ENCODE measurements at places on chromosomes 5 and 9.

DNA sequence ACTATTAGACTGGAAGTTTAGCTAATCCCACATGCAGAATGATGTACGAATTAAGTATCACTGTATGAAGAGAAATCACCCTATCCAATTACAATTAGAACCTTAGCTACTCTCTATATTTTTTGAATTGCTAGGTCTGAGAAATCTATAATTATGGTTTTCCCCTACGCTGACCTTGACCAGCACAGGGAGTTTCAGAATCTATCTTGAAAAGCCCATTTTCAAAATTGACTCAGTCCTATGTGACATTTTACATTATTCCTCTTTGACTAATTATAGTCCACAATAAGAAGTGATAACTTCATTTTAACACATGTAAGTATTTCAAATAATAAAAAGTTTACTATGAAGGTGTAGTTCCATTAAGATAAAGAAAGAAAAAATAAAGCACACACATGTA lies 21.5 kb downstream of the NUDT12 start:
- DNase-seq = no peak

DNA sequence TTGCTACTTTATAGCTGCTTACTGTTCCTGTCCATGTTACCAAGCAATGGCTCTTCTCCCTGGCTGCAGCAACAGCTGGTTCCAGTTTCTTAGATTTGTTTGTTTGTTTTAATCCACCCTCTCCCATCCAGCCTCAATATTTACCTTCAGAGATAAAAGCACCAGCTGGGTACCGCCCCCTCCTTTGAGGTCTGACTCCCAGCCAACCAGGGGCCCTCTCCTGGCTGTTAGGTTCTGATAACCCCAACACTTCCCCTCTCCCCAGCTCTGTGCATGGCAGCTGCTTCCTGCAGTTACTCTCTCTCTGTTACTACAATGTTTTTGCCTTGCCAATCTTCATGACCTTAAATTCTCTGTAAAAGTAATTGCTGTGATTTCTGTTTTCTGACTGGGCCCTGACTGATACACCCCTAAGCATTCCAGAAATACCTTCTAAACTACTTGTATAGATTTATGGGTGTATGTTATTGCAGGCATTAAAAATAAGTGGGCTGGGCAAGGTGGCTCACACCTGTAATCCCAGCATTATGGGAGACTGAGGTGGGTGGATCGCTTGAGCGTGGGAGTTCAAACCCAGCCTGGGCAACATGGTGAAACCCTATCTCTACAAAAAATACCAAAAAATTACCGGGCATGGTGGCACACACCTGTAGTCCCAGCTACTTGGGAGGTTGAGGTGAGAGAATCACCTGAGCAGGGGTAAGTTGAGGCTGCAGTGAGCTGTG lies 2.6 kb upstream of the GCNT1 start:
- peak; percentile 99 for DNase-seq

GRCh38 chr5:109313127-109313526 lies 96.6 kb downstream of the PJA2 start:
- no peak for DNase-seq

DNA sequence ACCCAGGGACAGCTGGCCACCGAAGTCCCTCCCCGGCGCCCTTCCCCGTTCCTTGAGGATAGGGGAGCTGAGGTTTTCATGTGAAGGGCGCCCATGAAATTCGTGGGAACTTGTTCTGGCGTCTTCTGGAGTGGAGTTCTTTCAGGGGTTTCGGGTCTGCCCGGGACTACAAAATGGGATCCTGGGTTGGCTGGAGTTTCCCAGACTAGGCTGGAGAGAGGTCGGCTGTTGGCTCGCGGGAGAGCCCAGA lies 3.6 kb upstream of the RGMB start:
- DNase-seq = peak; percentile 56

GRCh38 chr5:123673107-123673506 lies 161.1 kb downstream of the CSNK1G3 start:
- DNase-seq = peak; percentile 5

- DNase-seq = no peak
Observed at GRCh38 chr9:91710158-91710557, 239.9 kb downstream of the ROR2 start.

DNA sequence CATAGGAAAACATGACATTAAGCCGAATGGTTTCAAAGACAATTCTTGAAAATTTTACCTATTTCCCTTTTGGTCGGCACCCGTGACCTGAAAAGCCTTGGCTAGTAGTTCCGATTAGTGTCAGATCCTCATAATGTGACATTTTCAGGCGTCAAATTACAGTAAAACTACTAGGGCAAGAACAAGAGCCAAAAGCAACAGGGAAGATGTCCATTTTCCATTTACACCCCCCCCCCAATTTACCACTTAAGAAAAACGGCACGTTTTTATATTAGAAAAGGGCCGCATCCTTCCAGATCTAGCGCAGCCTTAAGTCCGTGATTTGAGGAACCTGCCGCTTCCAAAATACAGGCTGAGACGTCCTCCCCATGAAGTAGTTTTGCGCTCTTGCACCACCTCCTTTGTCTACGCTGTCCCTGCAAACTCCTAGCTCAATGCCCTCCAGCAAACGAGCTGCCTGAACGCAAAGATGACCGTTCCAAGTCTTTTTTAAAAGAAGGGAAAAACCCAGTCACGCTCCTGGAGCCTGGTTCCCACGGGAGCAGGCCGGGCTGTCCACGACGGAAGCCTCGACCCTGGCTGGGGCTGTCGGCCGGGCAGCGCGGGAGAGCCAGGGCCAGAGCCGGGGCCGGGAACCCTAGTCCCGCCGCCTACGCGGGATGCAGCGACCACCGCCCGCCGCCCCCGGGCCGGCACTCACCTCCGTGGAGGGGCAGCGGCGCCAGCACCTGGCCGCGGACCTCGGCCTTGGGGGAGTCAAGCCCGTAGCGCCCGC lies 616 bp downstream of the RNF130 start:
- DNase-seq = peak; percentile 68

DNA sequence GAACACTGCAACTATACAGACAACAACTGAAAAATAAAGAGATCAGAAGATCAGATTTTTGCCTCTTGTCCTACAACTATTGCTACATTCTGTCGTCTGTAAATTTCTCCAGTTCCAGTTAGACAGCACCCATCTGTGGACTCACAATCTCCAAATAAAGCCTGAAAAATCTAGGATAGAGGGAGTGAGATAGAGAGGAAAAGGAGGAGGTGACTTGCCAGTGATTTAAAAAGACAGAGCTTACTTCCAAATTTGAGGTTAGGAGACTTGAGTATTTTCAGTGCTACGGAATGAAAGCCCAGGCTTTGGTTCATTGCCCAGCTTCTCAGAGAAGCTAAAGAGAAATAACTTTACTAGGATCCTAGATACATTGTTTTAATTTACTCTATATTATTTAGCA lies 63.6 kb downstream of the PTCD2 start:
- DNase-seq = no peak

- DNase-seq = no peak
Observed at GRCh38 chr5:39024884-39025283, 49.3 kb downstream of the RICTOR start.

DNA sequence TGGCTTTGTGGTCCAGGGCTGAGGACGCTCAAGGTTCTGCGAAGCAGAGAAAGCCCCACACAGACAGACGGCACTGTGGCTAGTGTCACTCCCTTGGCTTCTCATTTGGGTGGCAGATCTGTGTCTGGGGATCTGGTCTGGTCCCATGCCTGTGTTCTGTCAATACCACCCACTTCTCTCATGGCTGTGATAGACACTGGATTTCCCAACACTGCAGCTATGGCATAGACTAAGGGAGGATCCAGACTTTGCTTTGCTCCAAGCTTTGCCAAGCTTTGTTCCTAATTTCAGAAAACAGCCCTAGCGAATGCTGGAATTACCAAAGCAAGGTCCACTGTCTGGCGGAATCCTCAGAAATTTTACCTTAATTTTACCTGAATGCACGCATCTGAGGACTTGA lies 62.1 kb downstream of the GADD45G start:
- DNase-seq = no peak
